AG09319 (cell line): ENCODE measurements at places on chromosomes 6 and 20.

DNA sequence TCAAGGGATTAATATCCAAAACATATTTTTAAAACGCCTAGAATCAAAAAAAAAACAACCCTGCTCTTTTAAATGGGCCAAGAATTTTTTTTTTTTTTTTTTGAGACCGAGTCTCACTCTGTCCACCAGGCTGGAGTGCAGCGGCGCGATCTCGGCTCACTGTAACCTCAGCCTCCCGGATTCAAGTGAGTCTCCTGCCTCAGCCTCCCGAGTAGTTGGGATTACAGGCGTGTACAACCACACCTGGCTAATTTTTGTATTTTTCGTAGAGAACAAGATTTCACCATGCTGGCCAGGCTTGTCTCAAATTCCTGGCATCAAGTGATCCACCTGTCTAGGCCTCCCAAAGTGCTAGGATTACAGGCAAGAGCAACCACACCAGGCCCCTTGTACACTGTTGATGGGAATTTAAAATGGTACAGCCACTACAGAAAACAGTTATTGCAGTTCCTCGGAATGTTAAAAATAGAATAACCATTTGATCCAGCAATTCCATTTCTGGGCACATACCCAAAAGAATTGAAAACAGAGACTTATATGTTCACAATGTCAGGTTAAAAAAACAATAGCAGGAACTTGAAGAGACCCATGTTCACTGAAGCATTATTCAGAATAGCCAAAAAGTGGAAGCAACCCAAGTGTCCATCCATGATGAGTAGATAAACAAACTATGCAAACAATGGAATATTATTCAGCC, 3.1 kb upstream of the MYL9 start:
- DNase-seq = no peak

DNA sequence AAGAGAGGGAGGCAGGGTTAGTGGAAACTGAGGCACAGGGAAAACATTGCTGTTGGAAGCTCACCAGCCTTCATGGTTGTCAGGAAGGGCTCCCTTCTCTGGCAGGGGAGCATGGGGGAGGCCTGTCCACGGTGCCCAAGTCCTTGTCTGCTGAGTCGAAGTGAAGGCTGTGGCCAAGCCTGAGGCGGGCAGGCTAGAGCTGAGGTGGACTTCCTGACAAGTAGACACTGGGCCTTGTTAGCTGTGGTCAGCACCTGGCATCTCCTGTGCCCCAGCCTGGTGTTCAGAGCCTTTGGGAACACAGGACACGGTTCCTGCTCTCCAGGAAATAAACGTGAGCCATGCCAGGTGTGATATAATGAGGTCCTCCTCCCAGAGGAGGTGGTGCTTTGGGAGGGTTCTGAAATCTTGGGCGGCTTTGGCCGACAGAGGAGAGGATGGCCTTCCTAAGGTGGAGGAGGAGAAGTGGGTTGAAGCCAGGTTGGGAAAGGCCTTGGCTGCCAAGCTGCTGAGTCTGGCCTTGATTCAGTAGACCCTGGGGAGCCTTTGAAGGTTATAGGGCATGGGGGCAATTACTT, 138.4 kb upstream of the RNF24 start:
- no peak for DNase-seq

GRCh38 chr6:42981836-42982235, 2.5 kb upstream of the PPP2R5D start:
- DNase-seq = no peak

DNA sequence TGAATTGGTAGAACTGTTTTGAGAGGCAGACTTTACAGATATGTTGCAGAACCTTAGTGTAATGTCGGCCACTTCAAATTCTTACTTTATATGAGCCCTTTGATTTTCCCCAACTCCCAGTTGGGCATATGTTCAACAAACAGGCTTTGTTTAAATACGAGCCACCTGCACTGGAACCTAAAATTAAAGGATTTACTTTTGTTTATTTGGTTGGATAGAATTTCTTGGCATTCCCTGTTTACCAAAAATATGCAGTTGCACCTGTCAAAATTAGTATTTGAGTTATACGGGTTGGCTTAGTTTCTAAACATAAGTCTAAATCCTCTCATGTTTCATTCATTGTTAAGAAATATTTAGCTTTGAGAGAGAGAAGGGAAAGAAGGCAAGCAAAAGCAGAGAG, 2.4 kb upstream of the GLYATL3 start:
- no peak for DNase-seq
